ENCODE measurements at places on chromosomes 2 and 18. TPM values are rescaled to one million over a fixed set of nuclear protein-coding genes. Genes with fewer than 3 reads are reported as not detected.
A peak's percentile ranks its signal among the peaks of the same experiment; 100 is the strongest.

- DNase-seq: peak; percentile 75
Observed at GRCh38 chr2:85468704-85469349, 50.3 kb downstream of the SH2D6 start.

GRCh38 chr2:69509011-69509749 is 71.9 kb upstream of the NFU1 start:
- no peak for DNase-seq

DNA sequence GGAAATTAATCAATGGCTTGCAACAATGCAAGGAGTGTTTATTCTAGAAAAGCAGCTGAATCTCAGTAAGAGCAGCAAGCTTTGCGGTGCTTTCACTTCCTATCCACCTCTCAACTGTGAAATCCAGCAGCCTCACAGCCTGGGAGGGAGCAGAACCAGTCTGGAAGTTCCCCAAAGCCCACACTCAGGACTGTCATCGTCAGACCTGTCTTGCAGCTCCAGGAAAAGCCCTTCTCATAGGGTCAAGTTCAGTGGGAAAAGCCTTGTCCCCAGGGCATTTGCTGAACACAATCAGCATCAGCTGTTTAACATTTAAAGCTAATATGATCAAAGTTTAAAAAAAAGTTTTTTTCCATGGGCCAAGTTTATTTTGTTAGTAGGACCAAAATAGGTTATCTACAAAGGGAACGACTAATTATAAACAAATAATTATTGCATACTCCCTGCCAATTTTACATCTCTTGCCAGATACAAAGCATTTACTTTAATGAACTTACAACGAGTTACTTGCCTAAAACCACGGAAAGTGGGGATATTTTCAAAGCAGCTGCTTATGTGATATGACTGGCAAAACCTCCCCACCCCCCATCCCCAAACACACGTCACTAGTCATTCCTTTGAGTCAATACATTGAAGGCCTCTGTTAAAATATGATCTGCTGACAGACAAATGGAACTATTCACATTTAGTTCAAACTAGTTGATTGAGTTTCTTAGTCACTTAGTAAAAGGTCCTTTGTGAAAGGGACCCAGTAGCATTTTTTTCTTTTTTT is 36.8 kb downstream of the PARD6G start:
- DNase-seq: peak; percentile 32

- DNase-seq: no peak
Observed at GRCh38 chr2:30784682-30785081, 22.6 kb downstream of the CAPN13 start.

- no peak for DNase-seq
Observed at GRCh38 chr2:176127774-176128072, 1.8 kb upstream of the HOXD8 start.

DNA sequence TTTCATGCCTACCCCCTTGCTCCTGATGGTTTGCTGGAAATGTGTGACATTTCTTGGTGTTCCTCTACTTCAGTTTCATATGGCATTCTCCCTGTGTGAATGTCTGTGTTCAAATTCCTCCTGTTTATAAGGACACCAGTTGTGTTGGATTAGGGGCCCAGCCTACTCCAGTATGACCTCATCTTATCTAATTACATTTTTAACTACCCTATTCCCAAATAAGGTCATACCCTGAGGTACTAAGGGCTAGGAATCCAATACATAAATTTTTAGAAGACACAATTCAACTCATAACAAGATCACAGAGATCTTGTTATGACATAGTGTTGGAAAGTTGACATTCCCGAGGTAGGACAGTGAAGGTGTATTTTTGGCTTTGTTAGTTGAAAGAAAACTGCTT is 5.5 kb downstream of the FAM210A start:
- DNase-seq: no peak

DNA sequence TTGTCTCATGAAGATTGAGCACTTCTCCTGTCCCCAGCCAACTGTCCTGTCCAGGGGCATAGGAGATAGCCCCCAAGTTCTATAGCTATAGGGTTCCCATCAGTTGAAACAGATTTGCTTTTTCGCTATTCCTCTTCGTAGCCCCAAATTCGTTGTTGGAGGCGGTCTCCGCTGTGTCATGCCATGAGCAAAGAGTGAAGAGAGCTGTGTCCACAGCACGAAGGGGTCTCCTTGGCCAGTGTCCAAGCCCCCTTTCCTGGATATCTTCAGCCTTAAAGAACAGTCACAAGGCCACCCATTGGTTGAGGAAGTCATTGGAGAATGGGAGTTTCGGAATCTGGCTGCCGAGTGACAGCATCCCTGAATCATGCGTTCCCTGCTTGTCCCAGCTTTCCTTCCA is 21.0 kb downstream of the IGFBP5 start:
- DNase-seq: no peak

TBC1D8 gene
- 23.7 TPM for total RNA-seq

ST8SIA5 gene
- total RNA-seq: 0.23 TPM

IL36G gene
- total RNA-seq: 0.20 TPM

SLC4A5 gene
- 1.2 TPM for total RNA-seq
